ENCODE measurements at places on chromosomes 6 and 20.

DNA sequence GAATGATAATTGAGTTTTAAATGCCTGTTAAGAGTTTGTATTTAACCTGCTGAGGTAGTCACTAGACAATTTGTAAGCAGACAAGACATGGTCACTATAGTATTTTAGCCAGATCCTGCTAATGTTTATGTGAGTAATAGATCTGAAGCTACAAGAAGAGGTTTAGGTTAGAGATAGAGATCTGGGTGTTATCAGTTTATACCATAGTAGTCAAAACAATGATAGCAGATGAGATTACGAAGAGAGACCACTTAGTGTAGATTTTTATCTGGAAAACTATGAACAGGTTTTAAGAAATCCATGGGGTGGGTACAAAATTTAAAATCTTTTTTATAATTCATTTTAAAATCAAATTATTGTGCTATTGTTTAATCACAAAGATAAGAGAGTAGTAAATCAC lies 47.5 kb downstream of the PHIP start:
- no peak for DNase-seq

GRCh38 chr6:45661661-45662060 lies 283.9 kb upstream of the SUPT3H start:
- DNase-seq, result peak; percentile 71

GRCh38 chr6:164303102-164303964 lies 888.8 kb downstream of the QKI start:
- DNase-seq, result peak; percentile 82

DNA sequence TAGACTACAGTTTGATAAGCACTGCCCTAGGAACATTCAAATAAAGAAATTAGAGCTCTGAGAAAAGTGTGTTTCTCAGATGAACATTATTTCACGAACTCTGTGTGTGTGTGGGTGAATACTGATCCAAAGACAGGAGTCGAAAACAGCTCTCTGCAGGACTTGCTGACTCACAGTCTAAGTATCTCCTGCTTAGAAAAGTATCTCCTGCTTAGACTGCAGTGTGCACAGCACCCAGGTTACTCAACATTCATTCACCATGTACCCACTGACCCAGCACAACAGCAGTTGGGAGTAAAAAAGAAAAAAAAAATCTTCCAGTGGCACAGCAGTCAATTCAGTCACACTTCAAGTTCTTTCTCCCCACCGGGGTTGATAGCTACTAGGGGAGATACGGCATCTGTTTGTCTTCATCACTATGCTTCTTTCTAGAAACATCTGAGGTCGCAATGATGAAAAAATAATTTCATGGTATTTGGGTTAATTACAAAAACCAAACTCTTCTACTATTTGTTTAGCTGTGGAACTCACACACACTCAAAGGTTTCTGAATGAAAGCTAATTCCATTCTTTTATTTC lies 48.0 kb downstream of the GCLC start:
- no peak for DNase-seq

- DNase-seq, result no peak
Measured at GRCh38 chr6:3579652-3580175, 122.9 kb upstream of the SLC22A23 start.

DNA sequence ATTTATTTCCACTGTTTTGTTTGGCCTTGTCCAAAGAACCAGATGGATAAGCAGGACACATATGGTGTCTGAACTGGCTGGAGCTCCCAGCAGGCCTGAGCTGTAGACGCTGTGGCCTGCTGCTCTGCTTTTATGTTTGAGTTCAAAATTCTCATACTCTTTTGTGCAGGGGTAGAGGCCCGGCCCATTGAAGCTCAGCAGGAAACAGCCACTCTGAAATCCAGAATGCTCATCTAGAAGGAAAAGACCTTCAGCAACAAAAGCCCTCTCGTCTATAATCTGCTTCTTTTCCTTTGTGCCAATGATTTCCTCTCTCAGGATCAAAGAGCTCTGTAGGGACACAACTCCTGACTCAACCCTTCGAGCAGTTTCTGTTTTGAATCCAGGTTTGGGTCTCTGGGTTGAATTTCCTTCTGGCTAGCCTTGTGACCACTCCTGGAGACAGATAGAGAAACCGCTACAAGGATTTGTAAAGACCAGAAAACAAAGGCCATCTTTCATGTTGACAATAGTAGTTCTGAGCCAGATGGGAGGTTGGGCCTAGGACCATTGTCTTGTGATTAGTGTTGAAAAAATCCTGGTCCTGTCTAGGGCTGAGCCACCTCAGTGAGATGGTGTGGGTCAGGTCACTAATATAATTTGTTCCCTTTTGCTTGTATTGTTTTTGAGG lies 446.7 kb downstream of the BCKDHB start:
- no peak for DNase-seq

DNA sequence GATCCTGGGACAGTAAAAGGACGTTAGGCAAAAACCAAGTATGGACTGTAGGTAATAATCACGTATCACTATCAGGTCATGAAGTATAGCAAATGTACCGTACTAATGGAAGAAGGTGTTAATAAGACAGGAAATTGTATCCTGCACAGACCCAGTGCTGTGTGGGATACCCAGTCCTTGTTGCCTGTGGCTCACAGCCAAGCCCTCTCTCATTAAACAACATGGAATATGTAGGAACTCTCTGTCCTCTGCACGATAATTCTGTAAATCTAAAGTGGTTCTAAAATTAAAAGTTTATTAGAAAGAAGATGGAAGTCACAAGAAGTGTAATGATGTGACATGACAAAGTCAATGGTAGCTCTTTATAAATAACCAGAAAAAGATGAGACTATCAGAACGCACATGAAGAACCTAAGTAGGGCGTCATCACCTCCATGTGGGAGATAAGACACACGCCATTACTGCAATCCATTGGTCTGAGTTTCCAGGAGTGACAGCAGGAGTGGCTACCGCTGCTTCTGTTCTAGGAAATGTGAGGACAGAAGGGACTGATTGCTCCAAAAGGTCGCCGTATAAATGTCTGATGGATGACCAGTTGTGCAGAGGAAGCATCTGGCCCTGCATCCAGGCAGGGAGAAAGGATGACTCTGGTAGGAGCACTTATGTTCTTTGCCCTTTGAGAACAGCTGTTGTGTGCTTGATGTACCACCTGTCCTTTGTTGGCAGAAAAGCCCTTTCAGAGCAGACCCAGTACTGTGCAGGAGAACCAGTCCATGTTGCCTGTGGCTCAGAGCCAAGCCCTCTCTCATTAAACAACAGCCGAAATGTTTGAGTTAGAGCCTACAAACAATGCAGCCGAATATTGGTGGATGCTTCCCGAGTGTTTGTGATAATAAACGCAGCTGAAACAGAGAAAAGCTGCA lies 125.6 kb downstream of the FIG4 start:
- no peak for DNase-seq

- DNase-seq, result no peak
Measured at GRCh38 chr20:53208110-53208832, 236.1 kb downstream of the TSHZ2 start.

- DNase-seq, result no peak
Measured at GRCh38 chr6:168117942-168118341, 38.9 kb upstream of the FRMD1 start.

DNA sequence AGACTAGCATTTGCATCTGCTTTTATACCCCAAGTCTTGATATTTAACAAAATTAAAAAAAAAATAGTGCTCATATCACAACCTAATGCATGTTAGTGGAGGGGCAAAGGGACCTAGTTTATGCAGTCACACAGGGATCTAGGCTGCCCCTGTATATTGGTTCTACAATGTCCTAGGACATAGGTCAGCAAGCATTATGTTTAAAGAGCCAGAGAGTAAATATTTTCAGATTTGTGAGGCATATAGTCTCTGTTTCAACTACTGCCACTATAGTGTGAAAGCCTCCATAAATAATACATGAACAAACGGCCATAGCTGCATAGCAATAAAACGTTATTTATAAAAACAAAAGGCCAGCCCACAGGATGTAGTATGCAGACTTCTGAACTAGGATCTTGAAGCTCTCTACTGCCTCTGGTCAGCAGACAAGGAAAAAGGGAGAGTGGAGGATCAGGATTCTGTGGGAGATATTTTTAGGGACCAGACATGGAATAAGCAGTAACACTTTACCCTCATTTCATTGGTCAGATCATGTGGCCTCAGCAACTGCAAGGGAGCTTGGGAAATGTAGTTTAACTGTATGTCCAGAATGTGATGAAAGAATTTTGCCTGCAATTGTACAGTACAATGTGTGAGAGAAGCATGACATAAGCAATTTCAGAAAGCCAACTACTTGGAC lies 414.2 kb upstream of the SPTLC3 start:
- no peak for DNase-seq

DNA sequence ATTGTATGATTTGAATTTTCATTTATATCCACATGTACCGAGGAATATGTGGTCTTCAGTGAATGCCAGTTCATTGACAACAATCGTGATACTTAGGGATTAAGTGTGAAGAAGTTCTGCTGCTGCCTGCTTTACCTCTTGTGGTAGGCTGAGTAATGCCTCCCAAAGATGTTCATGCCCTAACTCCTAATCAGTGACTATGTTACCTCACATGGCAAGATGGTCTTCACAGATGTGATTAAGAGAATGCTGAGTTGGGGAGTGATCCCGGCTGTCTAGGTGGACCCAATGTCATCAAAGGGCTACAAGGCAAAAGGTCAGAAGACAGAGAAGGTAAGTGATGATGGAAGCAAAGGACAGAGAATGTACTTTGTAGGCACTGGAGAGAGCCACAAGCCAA lies 181.0 kb downstream of the FOXC1 start:
- no peak for DNase-seq

DNA sequence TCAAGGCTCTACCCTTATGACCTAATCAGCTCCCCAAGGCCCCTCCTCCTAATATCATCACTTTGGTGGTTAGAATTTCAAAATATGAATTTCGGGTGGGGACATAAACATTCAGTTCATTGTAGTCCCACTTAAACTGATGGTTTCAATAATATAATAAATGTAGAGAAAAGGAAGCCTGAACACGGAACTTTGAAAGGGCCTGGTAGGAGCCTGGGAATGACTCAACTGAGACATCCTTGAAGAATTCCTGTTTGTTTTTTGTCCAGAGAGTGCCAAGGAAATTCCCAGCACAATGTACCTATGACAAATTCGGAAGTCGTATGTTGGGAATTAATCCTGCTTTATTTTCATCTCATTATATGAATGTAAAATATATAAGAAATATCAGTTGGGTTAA lies 457.9 kb downstream of the PLCB1 start:
- no peak for DNase-seq

GRCh38 chr6:15911753-15912504 lies 217.0 kb upstream of the MYLIP start:
- DNase-seq, result no peak

DNA sequence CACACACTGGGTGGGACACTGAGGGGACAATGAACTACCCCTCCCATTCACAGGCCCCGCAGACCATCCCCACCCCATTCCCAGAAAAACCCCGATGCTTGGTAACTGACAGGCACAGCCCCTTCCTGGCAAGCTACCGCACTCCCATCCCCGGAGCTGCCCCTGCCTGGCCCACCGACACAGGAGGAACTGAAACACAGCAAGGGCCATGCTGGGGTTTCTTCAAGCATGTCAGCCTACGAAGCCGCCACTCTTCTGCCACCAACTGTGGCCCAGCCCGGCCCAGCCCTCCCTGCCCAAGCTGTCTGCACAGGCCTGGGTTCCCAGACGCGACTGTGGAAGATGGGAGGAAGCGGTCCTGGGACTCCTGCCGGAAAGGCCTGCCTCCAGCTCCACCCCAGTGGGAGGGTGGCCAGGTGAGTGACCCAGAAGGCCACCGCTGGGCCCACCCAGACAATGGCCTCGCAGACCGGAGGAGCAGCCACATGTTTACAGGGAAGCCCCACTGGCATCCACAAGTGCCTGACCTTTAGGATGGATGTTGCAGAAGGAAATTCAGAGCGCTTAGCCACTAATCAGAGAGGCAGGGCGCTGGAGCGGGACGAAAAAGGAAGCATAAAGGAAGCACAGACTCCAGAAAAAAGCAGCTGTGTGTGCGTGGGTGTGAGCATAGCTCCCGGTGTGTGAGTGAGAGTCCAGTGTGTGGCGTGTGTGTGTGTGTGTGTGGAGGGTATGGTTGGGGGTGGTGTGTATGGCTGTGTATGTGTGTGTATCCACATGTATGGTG lies 91.6 kb downstream of the PRND start:
- DNase-seq, result peak; percentile 70

GRCh38 chr6:152696522-152696921 lies 1.2 kb upstream of the MYCT1 start:
- DNase-seq, result no peak

- peak; percentile 54 for DNase-seq
Measured at GRCh38 chr6:50850223-50851048, 31.8 kb downstream of the TFAP2B start.

DNA sequence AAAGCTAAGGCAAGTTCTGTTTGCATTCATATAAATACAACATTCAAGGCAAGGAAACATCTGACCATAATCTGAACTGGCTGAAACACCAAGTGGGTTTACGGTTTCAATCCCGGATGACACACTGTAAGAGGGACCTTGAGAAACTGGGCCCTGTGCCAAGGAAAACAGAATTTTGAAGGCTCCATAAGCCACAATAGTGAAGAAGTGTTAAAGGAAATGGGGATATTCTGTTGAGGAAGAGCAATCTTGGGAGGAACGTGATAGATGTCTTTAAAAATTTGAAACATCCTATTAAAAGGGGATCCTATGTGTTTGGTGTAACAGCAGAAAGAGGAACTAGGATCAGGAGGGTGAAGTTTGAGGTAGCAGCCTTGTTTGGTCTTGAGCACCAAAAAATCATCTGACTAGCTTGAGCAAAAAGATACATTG lies 82.4 kb upstream of the TAB2 start:
- peak; percentile 53 for DNase-seq

DNA sequence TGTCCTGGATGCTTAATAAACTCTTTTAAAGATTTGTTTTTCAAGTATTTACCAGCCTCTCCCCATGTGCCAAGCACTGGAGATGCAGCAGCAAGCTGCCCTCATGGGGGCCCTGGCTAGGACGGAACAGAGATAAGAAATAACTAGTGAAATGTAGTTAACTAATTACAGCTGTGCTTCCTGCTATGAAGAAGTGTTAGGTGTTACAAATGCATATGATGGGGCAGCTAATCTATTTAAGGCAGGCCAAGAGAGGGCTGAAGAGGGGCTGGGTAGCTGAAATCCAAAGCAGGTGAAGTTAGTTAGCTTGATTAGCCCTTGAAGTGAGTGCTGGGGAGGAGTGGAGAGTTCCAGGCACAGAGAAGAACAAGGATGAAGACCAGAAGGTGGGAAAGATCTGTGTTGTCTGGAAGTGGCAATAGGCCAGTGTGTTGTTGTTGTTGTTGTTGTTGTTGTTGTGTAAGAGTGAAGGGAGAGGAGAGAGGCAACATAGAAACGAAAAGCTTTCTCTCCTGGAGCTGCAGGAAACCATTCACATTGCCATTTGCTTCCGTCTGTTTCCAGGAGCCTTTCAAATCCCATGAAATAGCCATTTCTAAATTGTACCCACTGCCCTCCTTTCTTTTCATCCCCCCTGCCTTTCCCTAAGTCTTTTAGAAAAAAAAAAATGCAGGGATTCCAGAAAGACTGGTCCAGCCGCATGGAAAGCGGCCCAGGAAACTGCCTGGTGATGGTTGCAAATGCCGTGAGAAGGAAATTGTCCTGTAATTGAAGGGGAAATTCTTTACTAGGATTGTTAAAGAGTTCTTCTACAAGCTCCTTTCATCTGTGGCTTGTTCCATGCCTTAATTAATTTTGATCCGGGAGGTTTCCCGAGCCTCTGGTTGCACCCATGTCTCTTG lies 119.6 kb downstream of the TFAP2C start:
- no peak for DNase-seq
